ENCODE measurements at places on chromosomes 16 and 17. TPM values are rescaled to one million over a fixed set of nuclear protein-coding genes. Genes with fewer than 3 reads are reported as not detected.
A peak's percentile ranks its signal among the peaks of the same experiment; 100 is the strongest.

The METTL23 gene
- total RNA-seq, result 20.0 TPM

The PNMT gene
- total RNA-seq, result 2.8 TPM

The IL17C gene
- total RNA-seq, result not detected

GRCh38 chr17:7912927-7913524, 3.1 kb downstream of the RNF227 start:
- peak; percentile 80 for DNase-seq

- no peak for DNase-seq
Observed at GRCh38 chr17:82357394-82357793, 1.7 kb upstream of the TEX19 start.

GRCh38 chr16:7962091-7962879, 628.0 kb downstream of the TMEM114 start:
- DNase-seq, result no peak
